ENCODE measurements at places on chromosomes 3 and 15. TPM values are rescaled to one million over a fixed set of nuclear protein-coding genes. Genes with fewer than 3 reads are reported as not detected.
A peak's percentile ranks its signal among the peaks of the same experiment; 100 is the strongest.

DNA sequence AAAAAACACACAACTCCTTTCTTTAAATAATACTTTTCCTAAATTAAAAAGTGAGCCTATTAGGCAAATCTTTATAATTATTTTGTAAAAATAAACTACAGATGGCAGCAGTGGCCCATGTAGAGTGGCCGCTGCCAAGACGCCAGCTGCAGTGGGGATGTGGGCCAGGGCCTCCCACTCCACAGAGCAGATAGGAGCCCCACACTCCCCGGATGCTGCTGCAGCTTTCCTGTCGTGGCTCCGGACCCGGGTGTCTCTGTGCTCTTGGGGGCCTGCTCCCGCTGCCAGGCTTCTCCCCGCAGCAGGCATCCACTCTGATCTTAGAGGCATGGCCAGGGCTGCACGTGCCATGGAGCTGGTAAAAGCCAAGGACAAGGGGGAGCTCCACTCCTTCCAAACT is 67.5 kb downstream of the PROS1 start:
- H3K4me3 ChIP-seq, result no peak overlapping the region
- no peak for DNase-seq
- H3K27me3 ChIP-seq, result no peaks in the 10 kb centered on the region
- no peaks in the 10 kb centered on the region for H3K4me1 ChIP-seq
- H3K27ac ChIP-seq, result no peak overlapping the region
- H3K36me3 ChIP-seq, result peaks cover 4% of the 10 kb centered on the region

DNA sequence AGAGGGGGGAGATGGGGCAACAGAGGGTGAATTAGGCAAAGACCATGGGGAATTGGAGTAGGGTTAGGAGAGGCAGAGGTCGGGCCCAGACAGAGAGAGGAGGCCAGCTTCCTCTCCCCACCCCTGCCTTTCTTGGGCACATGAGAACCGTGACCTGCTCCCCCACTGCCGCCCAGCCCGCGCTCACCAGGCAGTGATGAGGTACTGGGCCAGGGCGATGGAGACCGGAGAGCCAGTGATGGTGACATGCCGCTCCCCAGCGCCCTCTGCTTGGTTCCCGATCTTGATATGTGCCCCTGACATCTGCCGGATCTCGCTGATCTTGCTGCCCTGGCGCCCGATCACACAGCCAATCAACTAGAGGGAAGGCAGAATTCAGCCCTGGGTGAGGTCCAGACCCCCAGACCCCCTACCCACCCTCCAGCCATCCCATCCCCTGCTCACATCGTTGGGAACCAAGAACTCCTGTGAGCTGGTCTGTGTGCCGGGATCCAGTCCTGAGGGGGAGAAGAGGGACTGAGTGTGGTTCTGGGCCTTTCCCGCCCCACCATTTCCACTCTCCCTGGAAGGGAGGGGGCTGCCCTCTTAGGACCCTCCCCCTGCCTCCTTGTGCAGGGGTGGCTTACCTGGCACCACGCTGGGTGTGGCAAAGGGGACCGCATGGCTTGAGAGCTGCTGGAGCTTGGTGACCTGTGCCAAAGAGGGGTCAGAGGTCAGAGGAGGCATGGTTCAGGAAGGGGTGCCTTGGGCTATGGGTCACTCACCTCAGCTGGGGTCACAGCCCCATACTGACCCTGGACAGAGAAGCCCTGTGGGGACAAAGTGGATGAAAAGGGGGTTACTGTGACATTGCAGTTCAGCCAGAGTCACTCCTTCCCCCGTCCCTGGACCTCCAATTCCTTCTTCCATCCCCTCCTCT is 3.7 kb downstream of the GPR62 start:
- H3K27ac ChIP-seq, result no peak overlapping the region
- H3K36me3 ChIP-seq, result no peaks in the 10 kb centered on the region
- no peak for DNase-seq
- peaks cover 18% of the 10 kb centered on the region for H3K27me3 ChIP-seq
- no peak overlapping the region for H3K4me3 ChIP-seq

DNA sequence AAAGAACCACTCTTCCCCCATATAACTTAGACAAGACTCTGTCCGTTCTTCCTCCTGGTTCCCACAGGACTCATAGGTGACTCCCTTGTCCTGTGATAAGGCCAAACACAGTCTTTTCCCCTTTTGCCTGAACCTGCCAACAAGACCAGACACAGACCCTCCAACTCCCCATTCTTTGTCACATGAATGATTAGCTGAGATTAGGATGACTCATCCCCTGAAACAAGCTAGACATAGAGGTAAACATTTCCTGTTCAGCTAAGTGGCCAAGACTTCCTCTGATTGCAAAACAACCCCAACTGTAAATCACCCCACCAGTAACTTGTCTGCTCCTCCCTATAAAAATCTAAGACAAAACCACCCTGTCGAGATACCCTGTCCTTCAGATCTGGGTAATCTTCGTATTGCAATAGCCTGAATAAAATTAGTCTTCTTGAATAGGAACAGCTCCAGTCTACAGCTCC is 11.4 kb upstream of the HTR3E start:
- H3K27ac ChIP-seq, result no peak overlapping the region
- no peaks in the 10 kb centered on the region for H3K36me3 ChIP-seq
- H3K27me3 ChIP-seq, result no peaks in the 10 kb centered on the region
- no peak overlapping the region for H3K4me3 ChIP-seq

GRCh38 chr3:167728632-167729323 is 5.9 kb downstream of the PDCD10 start:
- peaks cover 32% of the 10 kb centered on the region for H3K4me1 ChIP-seq
- peaks cover 16% of the 10 kb centered on the region for H3K36me3 ChIP-seq
- no peaks in the 10 kb centered on the region for H3K27me3 ChIP-seq

DNA sequence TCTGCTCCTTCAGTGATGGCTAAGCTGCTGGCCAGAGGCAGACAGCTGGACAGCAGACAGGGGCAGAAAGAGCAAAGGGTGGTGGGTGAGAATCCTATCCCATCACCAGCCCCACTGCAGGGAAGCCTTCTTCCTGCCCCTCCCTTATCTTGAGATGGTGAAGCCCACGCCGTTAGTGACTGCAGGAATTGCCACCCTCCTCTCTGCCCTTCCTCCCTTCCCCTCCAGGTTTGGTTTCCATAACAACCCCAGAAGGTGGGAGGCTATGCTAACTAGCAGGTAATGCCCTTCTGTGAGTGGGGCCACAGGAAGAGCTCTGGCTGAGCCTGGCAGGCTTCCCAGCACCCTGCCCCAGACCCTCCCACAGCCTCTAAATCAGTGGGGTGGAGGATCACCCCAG is 32.8 kb downstream of the SCN5A start:
- peaks cover 81% of the 10 kb centered on the region for H3K27me3 ChIP-seq
- H3K27ac ChIP-seq, result no peak overlapping the region
- no peaks in the 10 kb centered on the region for H3K36me3 ChIP-seq
- no peak for DNase-seq
- no peaks in the 10 kb centered on the region for H3K4me1 ChIP-seq
- H3K4me3 ChIP-seq, result no peak overlapping the region

- no peaks in the 10 kb centered on the region for H3K4me1 ChIP-seq
- H3K27me3 ChIP-seq, result peaks cover 38% of the 10 kb centered on the region
- no peak overlapping the region for H3K4me3 ChIP-seq
- no peaks in the 10 kb centered on the region for H3K36me3 ChIP-seq
- no peak for DNase-seq
These were observed 28.7 kb downstream of the DLEC1 start for GRCh38 chr3:38067508-38068233.

DNA sequence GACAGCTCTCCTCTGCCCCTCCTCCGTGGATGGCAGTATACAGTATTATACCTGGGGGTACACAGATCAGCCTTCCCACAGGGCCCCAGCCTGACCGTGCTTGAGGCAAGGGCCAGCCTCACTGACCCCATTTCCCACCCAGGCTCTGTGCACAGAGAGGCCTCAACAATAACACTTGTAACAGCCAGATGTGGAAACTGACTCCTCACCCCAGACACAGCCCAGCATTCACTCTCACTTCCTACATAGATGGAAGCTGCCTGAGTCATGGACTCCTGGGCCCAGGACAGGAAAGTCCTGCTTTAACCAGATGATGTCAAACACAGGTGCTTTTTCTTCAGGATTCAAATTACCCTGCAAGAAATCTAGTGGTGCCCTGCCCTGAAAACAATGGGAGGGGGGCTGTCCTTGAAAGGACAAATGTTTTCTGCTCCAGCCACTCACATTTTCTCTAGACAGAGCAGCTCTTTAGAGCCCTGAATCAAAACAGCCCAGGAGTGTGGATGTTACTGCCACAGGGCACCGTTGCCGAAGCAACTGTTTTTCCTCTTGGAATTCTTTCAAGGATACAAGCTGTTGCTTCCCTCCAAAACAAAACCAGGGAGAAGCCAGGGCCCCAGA is 16.4 kb downstream of the CCDC12 start:
- peaks cover 62% of the 10 kb centered on the region for H3K36me3 ChIP-seq
- H3K4me3 ChIP-seq, result no peak overlapping the region
- DNase-seq, result no peak
- H3K4me1 ChIP-seq, result peaks cover 25% of the 10 kb centered on the region
- H3K27me3 ChIP-seq, result no peaks in the 10 kb centered on the region
- 0 out of 3 replicates have a peak overlapping the region, but pooled peaks have one; percentile 13 for H3K27ac ChIP-seq

TRPM1 gene
- polyA plus RNA-seq, result 0.01 TPM

MYO5A gene
- polyA plus RNA-seq, result 0.09 TPM

DNA sequence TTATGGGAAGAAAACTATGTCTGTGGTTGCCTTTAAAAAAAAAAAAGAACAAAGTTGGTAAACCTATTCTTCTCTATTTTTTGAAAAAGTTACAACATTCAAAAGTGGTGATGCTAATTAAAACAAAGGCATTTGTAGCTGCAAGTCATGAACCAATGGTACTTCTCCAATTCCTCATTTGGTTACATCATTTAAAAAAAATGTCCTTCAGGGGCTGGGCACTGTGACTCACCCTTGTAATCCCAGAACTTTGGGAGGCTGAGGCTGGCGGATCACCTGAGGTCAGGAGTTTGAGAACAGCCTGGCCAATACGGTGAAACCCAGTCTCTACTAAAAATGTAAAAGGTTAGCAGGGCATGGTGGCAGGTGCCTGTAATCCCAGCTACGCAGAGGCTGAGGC is 574.6 kb downstream of the VGLL3 start:
- no peaks in the 10 kb centered on the region for H3K4me1 ChIP-seq
- no peaks in the 10 kb centered on the region for H3K27me3 ChIP-seq
- H3K36me3 ChIP-seq, result no peaks in the 10 kb centered on the region

GRCh38 chr3:72259755-72260587 is 475.0 kb upstream of the PROK2 start:
- H3K27ac ChIP-seq, result no peak overlapping the region
- no peaks in the 10 kb centered on the region for H3K36me3 ChIP-seq
- peaks cover 8% of the 10 kb centered on the region for H3K4me1 ChIP-seq
- no peak for DNase-seq

DNA sequence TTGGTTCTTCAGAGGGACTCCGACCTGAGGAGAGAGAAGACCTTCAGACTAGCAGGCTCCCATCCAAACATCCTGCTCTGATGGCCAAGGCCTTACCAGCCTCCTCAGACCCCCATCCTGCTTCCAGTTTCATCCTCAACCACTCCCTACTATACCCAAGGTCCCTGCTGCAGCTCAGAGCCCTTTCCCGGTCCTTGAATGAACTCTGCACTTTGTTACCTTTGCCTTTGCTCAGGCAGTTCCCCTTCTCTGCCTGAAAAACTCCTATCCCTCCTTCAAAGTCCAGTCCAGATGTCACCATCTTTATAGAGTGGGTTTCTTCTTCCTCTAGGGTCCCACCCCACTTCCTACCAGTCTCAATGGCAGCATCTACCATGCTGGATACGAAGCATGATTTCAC is 13.1 kb downstream of the EFCAB12 start:
- H3K36me3 ChIP-seq, result no peaks in the 10 kb centered on the region
- H3K27ac ChIP-seq, result no peak overlapping the region

- no peak for DNase-seq
- H3K4me1 ChIP-seq, result no peaks in the 10 kb centered on the region
- no peak overlapping the region for H3K4me3 ChIP-seq
- H3K36me3 ChIP-seq, result no peaks in the 10 kb centered on the region
- no peak overlapping the region for H3K27ac ChIP-seq
These were observed 326.6 kb upstream of the ALCAM start for GRCh38 chr3:105040026-105040622.

- no peak for DNase-seq
- H3K4me3 ChIP-seq, result no peak overlapping the region
- peaks cover 19% of the 10 kb centered on the region for H3K27me3 ChIP-seq
- no peak overlapping the region for H3K27ac ChIP-seq
- H3K36me3 ChIP-seq, result no peaks in the 10 kb centered on the region
These were observed 7.2 kb upstream of the SYNM start for GRCh38 chr15:99097441-99098410.

HYAL1 gene
- 7.9 TPM for polyA plus RNA-seq

DNA sequence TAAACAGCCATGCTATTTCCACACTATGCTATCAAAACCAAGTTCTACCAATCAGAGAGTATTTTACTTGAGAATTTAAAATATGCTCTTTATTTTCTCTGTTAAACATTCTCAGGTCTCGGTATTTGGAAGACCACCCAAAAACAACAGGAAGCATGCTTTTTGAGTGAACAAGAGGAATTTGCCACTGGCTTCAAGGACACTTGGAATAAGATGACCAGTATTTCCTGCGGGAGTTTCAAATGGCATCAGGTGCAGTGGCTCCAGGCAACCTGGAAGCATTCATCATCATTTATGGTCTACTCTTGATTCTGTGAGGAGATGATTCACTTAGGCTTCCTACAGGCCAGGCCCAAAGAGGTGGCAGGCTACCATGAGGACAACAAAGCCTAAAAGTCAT is 305.7 kb upstream of the ATP11B start:
- H3K27ac ChIP-seq, result no peak overlapping the region
- no peaks in the 10 kb centered on the region for H3K4me1 ChIP-seq
- no peak overlapping the region for H3K4me3 ChIP-seq
- H3K27me3 ChIP-seq, result no peaks in the 10 kb centered on the region
- no peaks in the 10 kb centered on the region for H3K36me3 ChIP-seq
- DNase-seq, result no peak

FGF7 gene
- not detected for polyA plus RNA-seq

GRCh38 chr3:189289251-189289650 is 117.5 kb downstream of the TPRG1 start:
- H3K4me3 ChIP-seq, result no peak overlapping the region
- H3K27me3 ChIP-seq, result no peaks in the 10 kb centered on the region
- H3K36me3 ChIP-seq, result no peaks in the 10 kb centered on the region
- H3K27ac ChIP-seq, result no peak overlapping the region

GRCh38 chr3:69360690-69361089 is 25.2 kb downstream of the FRMD4B start:
- no peaks in the 10 kb centered on the region for H3K36me3 ChIP-seq
- no peak overlapping the region for H3K4me3 ChIP-seq
- H3K27ac ChIP-seq, result no peak overlapping the region
